ENCODE measurements at places on chromosomes 1 and 21.

- DNase-seq, result peak; percentile 52
- H3K4me1 ChIP-seq, result peaks cover 26% of the 10 kb centered on the region
- H3K4me3 ChIP-seq, result peak overlapping the region; percentile 29
- H3K27me3 ChIP-seq, result no peaks in the 10 kb centered on the region
Observed at GRCh38 chr21:42234464-42235241, 15.7 kb downstream of the ABCG1 start.

DNA sequence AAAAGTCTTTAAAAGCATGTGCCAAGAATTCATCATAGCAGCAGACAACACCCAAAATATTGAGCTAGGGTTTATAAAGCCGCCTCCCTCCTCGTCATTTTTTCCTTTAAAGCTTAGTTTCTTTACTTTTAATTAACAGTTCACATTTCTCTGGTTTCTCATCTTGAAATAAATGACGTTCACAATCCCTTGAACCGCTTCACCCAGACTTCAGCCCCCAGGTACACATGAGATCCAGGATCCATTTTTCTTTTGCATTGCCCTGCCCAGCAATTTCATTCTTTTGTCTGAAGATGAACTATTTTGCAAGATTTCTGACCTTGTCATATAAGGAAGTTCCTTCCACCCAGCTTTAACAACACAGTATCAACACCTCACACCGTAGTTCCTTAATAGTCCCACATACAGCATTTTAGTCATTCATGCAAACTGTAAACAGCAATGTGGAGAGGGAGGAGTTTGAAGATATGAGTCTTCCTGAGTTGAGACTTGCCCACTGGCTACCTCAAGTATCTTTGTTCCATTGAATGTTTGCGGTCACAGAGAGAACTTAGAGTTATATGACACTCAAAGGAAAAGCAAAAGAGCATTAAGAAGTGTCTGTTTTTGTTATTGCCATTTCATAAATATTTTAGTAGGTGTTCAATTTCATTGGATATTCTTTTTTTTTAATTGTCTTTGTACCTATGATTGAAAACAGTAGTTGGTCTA, 35.3 kb upstream of the CACYBP start:
- no peaks in the 10 kb centered on the region for H3K36me3 ChIP-seq
- H3K4me3 ChIP-seq, result no peak overlapping the region
- H3K27me3 ChIP-seq, result no peaks in the 10 kb centered on the region
- DNase-seq, result peak; percentile 25

- DNase-seq, result peak; percentile 61
- peak overlapping the region; percentile 22 for H3K27ac ChIP-seq
- peaks cover 27% of the 10 kb centered on the region for H3K4me1 ChIP-seq
Observed at GRCh38 chr21:25907573-25908275, 173.0 kb downstream of the GABPA start.

DNA sequence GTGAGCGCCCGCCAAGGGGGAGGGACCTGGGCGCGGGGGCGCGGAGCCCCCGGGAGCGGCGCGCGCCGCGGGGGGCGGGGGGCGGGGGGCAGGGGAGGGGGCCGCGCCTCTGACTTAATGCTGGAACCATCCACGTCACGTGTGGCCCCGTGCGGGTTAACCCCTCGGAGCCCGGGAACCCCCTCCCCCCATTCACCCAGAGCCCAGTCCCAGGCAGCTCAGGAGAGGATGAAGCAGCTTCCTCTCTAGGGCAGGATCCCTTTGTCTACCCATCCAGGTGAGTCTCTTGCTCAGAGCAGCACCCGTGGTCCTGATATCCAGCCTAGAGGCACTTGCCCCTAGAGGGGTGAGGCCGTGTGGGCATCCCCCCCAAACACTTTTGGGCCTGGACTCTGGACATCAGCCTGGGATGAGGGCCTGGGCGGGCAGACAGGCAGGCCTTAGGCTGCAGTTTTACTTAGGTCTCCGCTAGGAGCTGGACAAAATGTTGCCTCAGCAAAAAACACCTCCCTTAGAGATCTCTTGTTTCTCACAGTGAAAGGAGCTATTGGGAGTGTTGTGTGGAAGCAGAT, at the start of gene ALX3:
ALX3 (minus strand) TSS at position 2 of the 572 bp plus-strand sequence. CDS start 60 bp downstream, outside the sequence.
- no peak within 1 kb of the TSS for H3K4me3 ChIP-seq
- H3K27me3 ChIP-seq, result peaks cover 89% of the 10 kb centered on the region

GRCh38 chr1:173253046-173253445, 45.9 kb upstream of the TNFSF4 start:
- H3K27ac ChIP-seq, result no peak overlapping the region
- H3K4me1 ChIP-seq, result no peaks in the 10 kb centered on the region
- H3K4me3 ChIP-seq, result no peak overlapping the region
- H3K36me3 ChIP-seq, result no peaks in the 10 kb centered on the region
- H3K27me3 ChIP-seq, result no peaks in the 10 kb centered on the region

- H3K4me3 ChIP-seq, result peak overlapping the region; percentile 24
- peaks cover 7% of the 10 kb centered on the region for H3K4me1 ChIP-seq
- peaks cover 9% of the 10 kb centered on the region for H3K27me3 ChIP-seq
- H3K27ac ChIP-seq, result no peak overlapping the region
Observed at GRCh38 chr1:10638559-10639005, 157.9 kb downstream of the CASZ1 start.

GRCh38 chr1:163076981-163077761, 8.0 kb downstream of the RGS4 start:
- no peak overlapping the region for H3K4me3 ChIP-seq
- H3K36me3 ChIP-seq, result no peaks in the 10 kb centered on the region
- H3K4me1 ChIP-seq, result peaks cover 10% of the 10 kb centered on the region
- H3K27ac ChIP-seq, result no peak overlapping the region

GRCh38 chr1:197400522-197400902, 132.5 kb downstream of the CRB1 start:
- DNase-seq, result no peak
- no peaks in the 10 kb centered on the region for H3K27me3 ChIP-seq
- no peak overlapping the region for H3K4me3 ChIP-seq
- no peaks in the 10 kb centered on the region for H3K36me3 ChIP-seq

DNA sequence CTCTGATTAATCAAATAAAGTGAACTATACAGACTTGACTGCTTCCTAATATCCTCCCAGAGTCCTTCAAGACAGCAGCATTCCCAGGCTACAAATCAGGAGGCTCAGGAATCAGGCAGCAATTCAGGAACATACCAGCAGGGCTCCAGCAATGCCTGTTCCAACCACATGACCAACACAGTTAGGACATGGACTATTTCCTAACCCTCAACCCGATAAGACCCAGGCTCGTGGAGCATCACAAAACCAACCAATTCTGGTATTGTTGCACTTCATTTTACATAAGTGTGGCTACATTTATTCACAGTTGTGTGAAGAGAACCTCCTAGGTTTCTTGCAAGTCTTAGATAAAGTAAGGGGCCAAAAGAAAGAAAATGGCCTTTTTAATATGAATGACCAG, 546.2 kb upstream of the ADGRL2 start:
- H3K4me3 ChIP-seq, result no peak overlapping the region
- H3K27ac ChIP-seq, result no peak overlapping the region
- H3K27me3 ChIP-seq, result no peaks in the 10 kb centered on the region
- DNase-seq, result no peak
- no peaks in the 10 kb centered on the region for H3K4me1 ChIP-seq

GRCh38 chr1:38197312-38198061, 150.9 kb upstream of the POU3F1 start:
- H3K4me1 ChIP-seq, result no peaks in the 10 kb centered on the region
- no peak overlapping the region for H3K27ac ChIP-seq
- no peaks in the 10 kb centered on the region for H3K36me3 ChIP-seq
- H3K4me3 ChIP-seq, result no peak overlapping the region

DNA sequence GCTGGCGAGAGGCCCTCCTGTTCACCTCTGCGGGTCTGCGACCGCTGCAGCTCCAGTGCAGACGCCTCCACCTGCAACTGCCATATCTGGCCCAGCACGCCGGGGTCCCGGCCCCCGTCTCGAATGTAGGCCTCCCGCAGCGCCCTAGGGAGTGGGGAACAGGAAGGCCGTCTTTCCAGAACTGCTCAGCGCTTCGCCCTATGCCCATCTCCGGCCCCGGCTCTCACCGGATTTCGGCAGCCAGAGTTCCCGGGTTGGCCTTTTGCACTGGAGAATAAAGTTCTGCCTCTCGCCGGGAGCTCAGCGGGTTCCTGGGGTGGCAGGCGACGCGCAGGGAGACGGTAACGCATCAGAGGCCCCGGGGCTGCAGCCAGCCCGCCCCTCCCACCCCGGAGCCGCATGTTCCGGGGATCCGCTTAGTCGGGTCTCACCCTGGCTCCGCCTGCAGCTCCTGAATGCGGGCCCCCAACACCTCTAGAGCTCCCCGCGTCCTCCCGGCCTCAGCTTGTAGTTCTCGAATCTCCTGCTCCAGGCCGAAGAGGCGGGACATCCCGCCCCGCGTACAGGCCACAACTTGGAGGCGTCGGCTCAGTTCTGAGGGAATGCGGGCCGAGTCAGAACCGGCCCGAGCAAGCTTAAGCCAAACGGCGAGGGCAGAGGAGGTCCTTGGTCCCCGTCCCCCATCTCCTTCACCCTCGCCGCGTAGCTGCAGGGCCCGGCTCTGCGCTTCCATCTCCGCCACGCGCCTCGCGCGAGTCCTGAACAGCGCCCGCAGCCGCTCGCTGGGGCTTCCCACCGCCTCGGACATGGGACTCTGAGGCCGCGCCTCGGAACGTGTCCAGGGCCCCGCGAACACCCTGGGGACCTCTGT, 1.1 kb downstream of the CCDC17 start:
- H3K4me1 ChIP-seq, result peaks cover 43% of the 10 kb centered on the region
- DNase-seq, result no peak

GRCh38 chr1:244303610-244303969, 148.1 kb downstream of the ADSS2 start:
- no peak overlapping the region for H3K27ac ChIP-seq
- H3K4me3 ChIP-seq, result no peak overlapping the region
- no peaks in the 10 kb centered on the region for H3K27me3 ChIP-seq
- peak; percentile 39 for DNase-seq

DNA sequence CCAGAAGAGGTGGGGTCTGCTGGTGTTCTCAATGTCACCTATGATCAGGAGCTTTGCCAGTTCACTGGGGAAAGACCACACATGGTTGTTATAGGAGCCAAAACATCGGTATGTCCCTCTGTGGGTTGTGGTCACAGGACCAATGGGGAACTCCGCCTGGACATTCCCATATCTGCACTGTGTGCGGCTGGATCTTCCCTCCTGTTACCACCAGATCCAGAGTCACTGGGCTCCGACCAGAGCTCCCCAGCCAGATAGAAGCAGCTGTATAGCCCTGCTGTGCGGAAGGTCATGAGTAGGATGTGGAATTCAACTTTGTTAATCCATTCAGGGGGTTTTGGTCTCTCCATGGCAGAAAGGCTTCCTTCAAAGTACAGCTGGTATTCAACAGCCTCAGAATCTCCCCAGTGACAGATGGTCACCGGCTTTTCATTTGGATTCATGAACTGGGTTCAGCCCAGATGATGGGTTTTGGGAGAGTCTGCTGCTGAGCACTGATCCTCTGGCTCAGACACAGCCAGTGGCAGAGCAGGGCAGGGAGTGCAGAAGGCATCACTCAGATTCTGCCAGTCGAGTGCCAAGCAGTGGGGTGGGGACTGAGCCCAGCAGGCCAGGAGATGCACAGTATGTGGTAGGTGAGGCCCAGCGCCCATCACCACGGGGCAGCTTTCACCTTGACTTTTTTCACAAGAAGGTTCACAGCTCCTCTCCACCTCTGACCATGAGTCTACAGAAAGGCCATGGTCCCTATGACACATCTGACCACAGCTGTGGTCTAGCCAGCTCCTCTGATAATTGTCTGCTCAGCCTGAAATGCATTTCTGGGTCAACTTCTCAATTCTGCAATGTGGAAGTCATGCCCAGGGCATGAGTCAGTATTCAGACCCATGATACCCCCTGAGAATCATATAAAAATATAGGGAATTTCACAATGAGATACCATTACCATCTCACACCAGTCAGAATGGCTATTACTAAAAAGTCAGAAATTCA, 2.9 kb upstream of the SHCBP1L start:
- no peak for DNase-seq
- no peaks in the 10 kb centered on the region for H3K36me3 ChIP-seq
- no peak overlapping the region for H3K27ac ChIP-seq
- peaks cover 2% of the 10 kb centered on the region for H3K4me1 ChIP-seq

- no peaks in the 10 kb centered on the region for H3K36me3 ChIP-seq
- H3K27me3 ChIP-seq, result peaks cover 3% of the 10 kb centered on the region
- no peak for DNase-seq
- H3K4me3 ChIP-seq, result no peak overlapping the region
Observed at GRCh38 chr1:157370698-157371097, 181.6 kb downstream of the FCRL5 start.

DNA sequence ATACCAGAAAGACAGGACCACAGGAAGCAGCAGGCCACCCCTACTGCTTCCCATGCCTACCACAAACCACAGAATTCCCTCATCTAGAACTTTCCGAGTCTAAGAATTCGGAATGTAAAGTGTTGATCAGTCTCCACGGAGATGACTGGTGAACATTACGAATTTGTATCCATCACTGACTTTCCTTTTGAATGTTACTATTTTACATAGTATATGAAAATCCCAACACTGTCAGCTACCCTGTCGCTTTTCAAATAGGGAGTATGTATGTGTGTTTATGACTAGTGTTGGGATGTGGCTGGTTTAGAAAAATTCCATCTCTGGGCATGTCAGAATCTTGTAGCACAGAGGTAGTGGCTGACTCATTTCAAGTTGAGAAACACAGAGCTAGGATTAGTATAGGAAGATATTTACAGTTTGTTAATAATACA, 118.2 kb downstream of the COQ8A start:
- no peaks in the 10 kb centered on the region for H3K27me3 ChIP-seq
- H3K27ac ChIP-seq, result no peak overlapping the region
- no peaks in the 10 kb centered on the region for H3K36me3 ChIP-seq
- no peak for DNase-seq

GRCh38 chr1:68346188-68346808, 103.5 kb downstream of the RPE65 start:
- H3K4me3 ChIP-seq, result no peak overlapping the region
- no peaks in the 10 kb centered on the region for H3K4me1 ChIP-seq
- no peak overlapping the region for H3K27ac ChIP-seq
- no peaks in the 10 kb centered on the region for H3K36me3 ChIP-seq

GRCh38 chr1:84255582-84255981, 45.9 kb upstream of the SAMD13 start:
- peaks cover 12% of the 10 kb centered on the region for H3K4me1 ChIP-seq
- DNase-seq, result no peak

- H3K4me3 ChIP-seq, result no peak overlapping the region
- peaks cover 8% of the 10 kb centered on the region for H3K4me1 ChIP-seq
- H3K27ac ChIP-seq, result no peak overlapping the region
- H3K36me3 ChIP-seq, result no peaks in the 10 kb centered on the region
- no peak for DNase-seq
Observed at GRCh38 chr1:206703661-206704060, 19.0 kb downstream of the MAPKAPK2 start.

DNA sequence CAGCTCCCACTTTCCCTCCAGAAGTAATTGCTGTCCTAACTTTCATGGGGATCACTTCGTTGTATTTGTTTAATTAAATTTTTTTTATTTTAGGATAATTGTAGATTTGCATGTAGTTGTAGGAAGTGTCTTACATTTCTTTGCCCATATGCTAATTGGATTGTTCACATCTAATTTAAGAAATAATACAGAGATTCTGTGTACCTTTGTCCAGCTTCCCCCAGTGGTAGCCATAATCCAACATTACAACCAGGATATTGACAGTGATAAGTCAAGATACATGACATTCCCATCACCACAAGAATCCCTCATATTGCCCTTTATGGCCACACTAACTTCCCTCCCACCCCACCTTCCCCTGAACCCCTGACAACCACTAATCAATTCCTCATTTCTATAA, 136.6 kb downstream of the PRDM2 start:
- H3K4me1 ChIP-seq, result no peaks in the 10 kb centered on the region
- no peak overlapping the region for H3K27ac ChIP-seq
- H3K27me3 ChIP-seq, result no peaks in the 10 kb centered on the region

GRCh38 chr1:161779393-161779792, 13.3 kb downstream of the ATF6 start:
- H3K4me3 ChIP-seq, result no peak overlapping the region
- no peak for DNase-seq
- no peaks in the 10 kb centered on the region for H3K4me1 ChIP-seq

Data from endothelial cell of umbilical vein (primary cell).